ENCODE measurements at places on chromosomes 12 and 14.

DNA sequence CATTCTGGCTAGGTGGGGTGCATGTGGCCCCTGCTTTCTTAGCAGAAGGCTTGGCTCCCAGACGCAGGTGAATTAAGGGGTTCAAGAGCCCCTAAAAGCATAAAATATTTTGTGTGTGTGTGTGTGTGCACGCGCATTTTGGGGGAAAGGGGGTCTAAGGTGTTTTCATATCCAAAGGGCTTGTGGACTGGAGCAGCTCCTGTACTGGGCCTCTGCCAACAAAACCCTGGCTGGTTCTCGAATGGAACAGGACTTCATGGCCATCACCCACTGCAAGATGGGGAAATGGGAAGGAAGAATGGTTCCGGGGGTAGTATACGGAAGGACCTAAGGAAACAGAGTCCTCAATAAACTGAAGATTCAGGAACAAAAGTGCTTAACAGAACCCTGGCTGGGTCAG lies 3.9 kb upstream of the ATN1 start:
- no peak for DNase-seq

GRCh38 chr12:125125271-125125670 lies 60.0 kb downstream of the AACS start:
- DNase-seq: peak; percentile 71

- DNase-seq: no peak
Observed at GRCh38 chr12:69066492-69067373, 133.8 kb upstream of the CPM start.

GRCh38 chr12:58731096-58731495 lies 189.2 kb downstream of the LRIG3 start:
- DNase-seq: no peak

DNA sequence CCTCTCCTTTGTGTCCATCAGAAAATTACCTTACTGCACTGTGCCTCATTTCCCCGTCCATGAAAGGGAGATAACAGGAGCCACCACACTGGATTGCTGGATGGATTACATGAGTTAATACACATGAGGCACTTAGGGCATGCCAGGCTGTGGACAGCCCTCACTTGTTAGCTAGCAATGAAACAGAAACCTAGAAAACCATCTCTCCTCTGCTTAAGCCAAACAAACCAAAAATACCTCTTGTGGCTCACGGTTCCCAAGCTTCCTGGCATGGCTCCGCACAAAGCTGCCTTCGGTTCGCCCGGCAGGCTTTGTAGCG lies 660 bp upstream of the HCFC2 start:
- no peak for DNase-seq

- DNase-seq: no peak
Observed at GRCh38 chr14:91904483-91904882, 37.1 kb upstream of the TC2N start.

GRCh38 chr14:54126947-54127346 lies 170.3 kb upstream of the BMP4 start:
- no peak for DNase-seq

GRCh38 chr14:25516838-25517237 lies 466.9 kb upstream of the STXBP6 start:
- DNase-seq: no peak

DNA sequence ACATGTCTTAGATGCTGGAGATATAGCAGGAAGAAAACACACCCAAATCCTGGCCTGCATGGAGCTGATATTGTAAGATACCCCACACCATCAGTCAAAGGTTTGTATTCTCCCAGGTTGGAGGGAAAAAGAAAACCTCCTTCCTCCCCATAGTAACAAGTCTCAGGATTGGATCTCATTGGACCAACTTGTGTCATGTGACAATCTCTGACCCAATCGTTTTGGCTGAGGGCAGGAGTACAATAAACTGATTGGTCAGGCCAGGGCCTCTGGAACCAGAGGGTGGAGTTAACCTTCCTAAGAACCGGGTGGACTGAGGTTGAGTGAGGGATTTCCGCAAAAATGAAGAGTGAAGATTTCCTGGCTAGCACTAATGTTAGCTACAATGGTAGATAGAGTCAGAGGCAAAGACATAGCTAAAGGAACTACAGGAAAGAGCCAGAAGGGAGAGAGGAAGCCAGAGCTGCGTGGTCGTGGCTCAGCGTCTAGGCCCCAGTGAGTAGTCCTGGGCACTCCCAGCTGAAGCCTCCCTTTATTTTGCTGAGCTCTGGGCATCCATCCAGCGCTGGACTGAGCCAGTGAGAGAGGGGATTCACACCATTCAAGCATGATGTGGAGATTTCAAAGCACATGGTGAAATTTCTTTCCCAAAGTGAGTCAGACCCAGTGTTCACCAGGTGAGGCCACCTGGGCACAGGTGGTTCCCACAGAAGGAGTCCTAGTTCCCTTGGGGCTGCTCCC lies 219.9 kb downstream of the AACS start:
- no peak for DNase-seq

- peak; percentile 53 for DNase-seq
Observed at GRCh38 chr14:104116288-104116755, 22.1 kb upstream of the KIF26A start.

GRCh38 chr12:75087654-75088053 lies 122.0 kb downstream of the KCNC2 start:
- DNase-seq: no peak

DNA sequence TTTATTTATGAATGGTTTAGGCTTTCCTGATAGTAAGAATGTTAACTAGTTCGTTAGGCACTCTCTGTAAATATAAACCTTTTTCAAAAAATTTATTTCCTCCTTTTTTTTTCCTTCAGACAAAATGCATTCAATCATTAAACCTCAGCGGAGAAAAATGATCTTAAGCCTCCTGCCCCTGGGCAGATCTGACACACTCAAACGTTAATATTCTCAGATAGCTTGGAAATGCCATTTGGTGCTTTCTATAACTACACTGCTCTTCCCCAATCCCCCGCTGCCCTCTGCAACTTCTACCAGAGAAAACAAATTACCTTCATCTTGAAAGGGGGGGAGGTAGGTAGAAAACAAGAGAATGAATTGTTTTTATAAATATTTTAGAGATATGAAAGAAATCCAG lies 521.2 kb downstream of the MED13L start:
- DNase-seq: no peak

DNA sequence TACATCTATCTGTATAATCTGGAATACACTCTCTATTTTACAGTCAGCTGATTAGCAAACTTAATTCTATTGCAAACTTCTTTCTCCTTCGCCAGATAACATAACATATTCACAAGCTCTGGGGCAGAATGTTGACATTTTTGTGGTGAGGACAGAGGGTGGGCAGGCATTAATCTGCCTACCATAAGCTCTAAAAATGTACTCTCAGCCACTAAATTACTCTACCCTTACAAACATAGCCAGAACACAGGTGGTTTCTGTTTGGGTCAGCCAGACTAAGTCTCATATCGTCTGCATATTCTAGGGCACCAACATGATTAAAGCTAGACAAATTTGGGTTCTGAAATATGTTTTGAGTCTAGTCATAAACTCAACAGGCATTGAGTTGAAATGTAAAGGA lies 90.1 kb downstream of the SLC6A15 start:
- no peak for DNase-seq

DNA sequence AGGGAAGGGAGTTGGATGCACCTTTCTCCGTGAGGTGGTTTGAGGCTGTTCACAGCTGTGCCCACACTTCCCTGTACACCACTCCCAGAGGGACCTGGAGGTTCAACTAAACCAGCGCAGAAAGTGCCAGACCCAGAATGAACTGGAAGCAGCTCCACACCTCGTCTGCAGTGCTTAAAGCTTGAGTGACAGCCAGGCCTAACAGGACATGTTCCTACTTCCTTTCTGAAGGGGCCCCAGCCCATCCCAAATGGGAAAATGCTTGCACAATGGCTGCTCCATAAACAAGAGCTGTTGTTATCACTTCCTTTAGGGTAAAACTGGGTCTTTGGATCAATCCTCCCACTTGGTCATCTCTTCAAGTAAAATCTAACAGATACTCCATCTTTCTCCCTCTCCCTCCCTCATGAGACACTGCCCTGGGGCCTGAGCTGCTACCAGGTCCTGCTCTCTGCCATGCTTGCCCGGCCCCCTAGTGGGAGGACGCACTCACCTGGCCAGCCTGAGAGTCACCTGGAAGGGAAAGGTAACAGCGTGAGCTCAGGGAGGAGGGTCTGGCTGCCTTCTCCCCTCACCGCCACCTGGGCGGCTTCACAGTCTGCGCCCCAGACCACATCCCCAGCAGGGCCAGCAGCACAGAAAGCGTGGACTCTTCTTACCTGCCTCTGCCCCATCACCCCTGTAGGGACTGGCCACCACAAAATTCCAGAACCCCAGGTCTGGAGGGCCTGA lies 33.5 kb downstream of the ISCA2 start:
- DNase-seq: no peak

DNA sequence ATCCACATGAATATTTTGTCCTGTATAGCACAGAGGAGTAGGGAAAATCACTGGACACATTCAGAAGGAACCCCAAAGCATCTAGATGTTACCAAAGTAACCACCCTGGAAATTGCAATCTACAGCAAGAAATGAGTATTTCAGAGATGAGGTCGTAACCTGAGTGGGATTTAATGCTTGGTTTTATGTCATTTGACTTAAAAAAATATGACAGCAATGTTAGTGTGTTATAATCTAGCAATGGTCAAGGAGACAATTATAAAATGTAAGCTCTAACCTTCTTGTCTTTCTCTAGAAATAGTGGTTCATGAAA lies 256.6 kb downstream of the NAV3 start:
- no peak for DNase-seq

- DNase-seq: no peak
Observed at GRCh38 chr14:42110167-42110566, 503.5 kb downstream of the LRFN5 start.

- no peak for DNase-seq
Observed at GRCh38 chr12:75961878-75962277, 69.7 kb downstream of the PHLDA1 start.

DNA sequence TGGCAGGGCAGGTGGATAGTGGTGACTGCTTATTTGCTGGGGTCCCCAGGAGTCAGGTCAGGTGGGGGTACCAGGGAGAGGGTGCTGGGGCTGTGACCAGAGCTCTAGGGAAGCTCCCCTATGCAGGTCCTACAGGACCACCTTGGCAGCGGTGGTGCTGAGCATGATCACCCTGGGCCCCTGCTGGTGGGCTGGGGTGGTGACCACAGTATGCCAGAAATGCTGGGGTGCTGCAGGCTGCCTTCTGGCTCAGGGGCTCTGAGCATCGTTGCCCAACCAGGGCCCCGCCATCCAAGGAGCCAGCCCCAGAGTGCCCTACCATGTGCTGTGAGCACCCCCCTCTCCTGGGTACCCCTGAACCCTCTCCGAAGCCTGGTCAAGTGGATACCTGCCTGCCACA lies 17.5 kb upstream of the NUDT14 start:
- no peak for DNase-seq

GRCh38 chr12:91931111-91931510 lies 214.5 kb downstream of the BTG1 start:
- peak; percentile 61 for DNase-seq

DNA sequence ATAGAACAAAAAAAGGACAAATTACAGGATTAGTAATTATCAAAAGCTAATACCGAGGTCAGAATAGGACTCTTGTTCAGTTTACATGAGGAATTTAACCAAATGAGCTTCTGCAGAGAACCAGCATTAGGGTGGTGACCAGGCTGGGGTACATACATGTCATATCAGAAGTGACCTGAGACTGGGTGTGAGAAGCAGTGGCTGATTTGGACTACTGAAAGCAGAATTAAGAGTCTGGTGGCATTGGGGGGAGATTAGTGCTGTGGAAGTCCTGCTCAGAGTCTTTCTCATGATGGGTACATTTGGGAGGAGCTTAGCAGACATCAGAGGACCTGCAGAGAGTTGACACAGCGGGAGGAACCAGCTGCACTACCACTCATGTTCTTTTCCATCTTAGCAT lies 21.7 kb downstream of the TRAF3 start:
- no peak for DNase-seq

GRCh38 chr14:48536318-48536717 lies 860.9 kb upstream of the MDGA2 start:
- no peak for DNase-seq

GRCh38 chr12:47004634-47005033 lies 74.8 kb upstream of the PCED1B start:
- no peak for DNase-seq

DNA sequence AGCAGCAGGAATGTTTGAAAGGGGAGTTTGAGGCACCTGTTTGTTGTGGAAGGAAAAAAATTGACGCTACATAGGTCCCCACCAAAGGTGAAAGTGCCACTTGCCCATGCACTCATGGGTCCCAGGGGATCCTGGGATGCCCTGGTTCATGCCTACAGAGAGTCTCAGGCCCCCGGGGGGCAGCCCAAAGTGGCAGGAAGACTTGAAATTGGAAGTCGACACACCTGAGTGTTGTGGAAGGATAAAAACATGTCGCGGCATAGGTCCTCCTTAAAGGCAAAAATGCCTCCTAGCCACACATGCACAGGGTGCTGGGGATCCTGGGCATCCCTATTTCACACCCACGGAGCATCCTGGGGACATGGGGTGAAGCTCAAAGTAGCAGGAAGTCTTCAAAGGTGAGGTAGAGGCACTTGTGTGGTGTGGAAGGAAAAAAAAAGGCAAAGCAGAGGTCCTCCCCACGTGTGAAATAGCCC lies 576.1 kb downstream of the ALG10 start:
- no peak for DNase-seq

- no peak for DNase-seq
Observed at GRCh38 chr14:95953111-95953724, 76.6 kb downstream of the TUNAR start.
